ENCODE measurements at places on chromosomes 4 and X. TPM values are rescaled to one million over a fixed set of nuclear protein-coding genes. Genes with fewer than 3 reads are reported as not detected.

SULT1B1 gene
- not detected for polyA plus RNA-seq

NAP1L3 gene
- polyA plus RNA-seq = 243 TPM

VSIG1 gene
- polyA plus RNA-seq = 0.14 TPM

SRPX gene
- 0.52 TPM for polyA plus RNA-seq

KDM6A gene
- 25.1 TPM for polyA plus RNA-seq

PNMA6A gene
- 11.3 TPM for polyA plus RNA-seq

GUCY1A1 gene
- polyA plus RNA-seq = 15.5 TPM

ADRA2C gene
- 3.0 TPM for polyA plus RNA-seq

RRH gene
- polyA plus RNA-seq = 1.2 TPM

FGF16 gene
- polyA plus RNA-seq = not detected

Measured in neural cell (in vitro differentiated cells).